Cardiac septum (tissue), 1 donor: ENCODE measurements at places on chromosomes 11 and 22.

- DNase-seq: no peak
Measured at GRCh38 chr22:19069451-19069850, 52.8 kb downstream of the DGCR2 start.

GRCh38 chr11:85685125-85685819 is 723 bp downstream of the CCDC89 start:
- DNase-seq: peak; percentile 65

GRCh38 chr22:17366830-17367229 is 2.4 kb upstream of the CECR2 start:
- no peak for DNase-seq

DNA sequence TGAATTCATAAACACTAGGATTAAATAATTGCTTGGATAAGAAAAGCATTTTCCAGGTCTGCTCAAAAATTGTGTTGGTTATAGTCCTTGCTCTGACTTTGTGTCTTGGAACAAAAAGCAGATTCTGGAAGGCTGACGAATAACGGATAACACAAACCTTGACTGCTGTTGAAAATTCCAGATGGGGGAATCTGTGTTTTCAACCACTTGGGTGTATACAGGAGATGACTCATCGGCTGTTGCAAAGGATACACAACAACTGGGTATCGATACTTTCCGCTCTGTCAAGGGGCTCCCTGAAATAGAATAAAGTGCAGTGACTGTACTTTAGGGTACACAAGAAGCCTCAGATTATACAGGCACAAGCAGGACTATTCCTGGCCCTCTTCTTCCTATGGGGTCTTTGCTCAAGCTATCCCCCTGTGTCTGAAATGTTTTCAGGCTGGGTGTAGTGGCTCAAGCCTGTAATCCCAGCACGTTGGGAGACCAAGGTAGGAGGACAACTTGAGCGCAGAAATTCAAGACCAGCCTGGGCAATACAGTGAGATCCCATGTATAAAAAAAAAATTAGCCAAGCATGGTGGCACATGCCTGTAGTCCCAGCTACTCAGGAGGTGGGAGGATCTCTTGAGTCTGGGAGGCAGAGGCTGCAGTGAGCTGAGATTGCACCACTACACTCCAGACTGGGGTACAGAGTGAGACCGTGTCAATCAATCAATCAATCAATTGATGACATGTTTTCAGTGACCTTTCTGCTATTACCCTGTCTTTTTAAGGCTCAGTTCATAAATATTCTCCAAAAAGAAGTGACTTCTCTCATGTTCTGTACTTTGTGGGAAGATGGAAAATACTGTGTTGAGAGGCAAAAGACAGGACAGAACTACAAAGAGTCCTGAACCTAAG is 48.6 kb upstream of the UCP3 start:
- no peak for DNase-seq

DNA sequence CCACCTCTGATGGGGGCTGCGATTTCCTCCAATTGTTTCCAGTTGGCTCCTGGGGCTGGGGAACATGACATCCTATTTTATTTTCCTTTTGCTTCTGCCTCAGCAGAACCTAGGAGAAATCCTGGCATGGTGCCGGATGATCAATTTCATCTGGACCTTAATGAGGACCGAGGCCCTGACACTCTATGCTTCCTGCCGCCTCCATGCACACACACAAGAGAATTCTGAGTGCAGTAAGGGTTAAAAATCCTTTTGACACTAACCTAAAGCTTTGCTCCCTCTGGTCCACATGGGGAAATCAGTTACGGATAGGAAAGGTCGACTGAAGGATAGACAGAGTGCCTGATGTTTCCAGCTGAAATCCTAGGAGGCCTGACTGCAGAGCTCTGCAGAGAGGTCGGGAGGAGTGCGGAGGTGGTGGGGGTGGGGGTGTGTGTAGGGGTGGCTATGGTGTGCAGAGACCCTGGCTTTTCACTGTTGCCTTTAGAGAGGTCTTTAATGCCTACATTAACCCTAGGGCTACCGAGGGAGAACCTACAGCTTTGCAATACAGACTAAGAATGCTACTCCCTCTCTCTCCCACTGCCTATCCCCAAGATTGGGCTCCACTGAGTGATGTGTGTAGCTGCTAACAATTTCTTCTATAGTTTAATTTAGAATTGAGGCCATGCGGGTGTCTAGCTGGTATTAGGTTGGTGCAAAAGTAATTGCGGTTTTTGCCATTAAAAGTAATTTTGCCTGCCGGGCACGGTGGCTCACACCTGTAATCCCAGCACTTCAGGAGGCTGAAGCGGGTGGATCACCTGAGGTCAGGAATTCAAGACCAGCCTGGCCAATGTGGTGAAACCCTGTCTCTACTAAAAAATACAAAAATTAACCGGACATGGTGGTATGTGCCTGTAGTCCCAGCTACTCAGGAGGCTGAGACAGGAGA is 53.6 kb upstream of the INCENP start:
- DNase-seq: no peak

DNA sequence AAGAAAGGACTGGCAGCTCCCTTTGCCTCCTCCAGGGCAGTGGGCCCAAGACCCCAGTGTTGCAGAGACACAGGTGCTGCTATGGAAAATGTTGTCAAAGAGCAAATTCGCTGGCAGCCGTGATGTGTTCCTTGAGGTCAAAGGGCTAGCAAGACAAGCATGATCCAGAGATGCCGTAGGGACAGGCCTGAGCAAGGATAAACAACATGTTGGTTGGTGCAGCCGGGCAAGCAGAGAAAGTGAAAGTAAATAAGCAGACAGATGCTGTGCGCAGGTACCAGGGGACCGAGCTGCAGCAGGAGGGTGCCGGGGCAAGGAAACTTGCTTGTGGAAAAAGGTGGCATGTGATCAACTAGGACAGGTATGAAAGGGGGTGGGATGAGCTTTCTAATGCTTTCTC is 125.5 kb upstream of the NECTIN1 start:
- no peak for DNase-seq

- DNase-seq: peak; percentile 91
Measured at GRCh38 chr22:20456064-20456721, 18.6 kb upstream of the SCARF2 start.
